Hypothalamus (tissue), 51 donors: ENCODE measurements at places on chromosomes 6 and 20.

- no peak for DNase-seq
Measured at GRCh38 chr6:44190715-44191114, 26.0 kb upstream of the MYMX start.

DNA sequence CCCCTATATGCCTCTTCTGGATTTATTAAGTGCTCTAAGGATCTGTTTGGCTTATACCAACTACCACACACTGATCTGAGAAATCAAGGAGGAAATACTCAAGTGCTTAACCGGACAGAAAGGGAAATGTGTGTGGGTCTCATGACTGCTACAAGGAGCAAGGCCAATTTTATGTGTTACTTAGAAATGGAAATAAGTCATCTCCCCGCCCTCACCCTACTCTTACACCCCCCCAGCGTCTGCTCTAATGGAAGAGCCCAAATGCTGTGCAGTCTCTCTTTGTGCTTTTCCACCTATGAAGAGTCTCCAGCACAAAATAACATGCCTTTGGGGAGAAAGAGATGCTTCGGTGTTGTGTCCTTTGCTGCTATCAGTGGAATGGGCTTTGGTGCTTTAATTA, 428.8 kb upstream of the ARID1B start:
- no peak for DNase-seq

DNA sequence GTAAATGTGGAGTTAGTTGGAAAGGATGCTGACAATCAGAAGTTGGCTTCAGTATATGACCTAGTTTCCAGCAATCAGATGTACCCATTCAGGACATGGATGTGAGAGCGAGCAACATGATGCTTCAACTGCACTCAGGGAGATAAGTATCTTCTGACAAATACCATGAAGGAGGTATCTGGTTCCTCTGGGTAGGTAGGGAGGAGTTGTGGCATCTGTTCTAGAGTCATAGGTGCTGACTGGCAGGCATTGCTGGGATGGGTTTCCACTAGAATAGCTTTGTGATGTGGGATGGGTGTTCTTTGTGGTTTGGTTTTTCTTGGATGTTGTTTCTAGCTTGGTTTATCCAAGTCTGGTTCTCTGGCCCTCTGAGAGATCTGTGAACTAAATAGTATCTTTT, 3.9 kb upstream of the REV3L start:
- DNase-seq = no peak

DNA sequence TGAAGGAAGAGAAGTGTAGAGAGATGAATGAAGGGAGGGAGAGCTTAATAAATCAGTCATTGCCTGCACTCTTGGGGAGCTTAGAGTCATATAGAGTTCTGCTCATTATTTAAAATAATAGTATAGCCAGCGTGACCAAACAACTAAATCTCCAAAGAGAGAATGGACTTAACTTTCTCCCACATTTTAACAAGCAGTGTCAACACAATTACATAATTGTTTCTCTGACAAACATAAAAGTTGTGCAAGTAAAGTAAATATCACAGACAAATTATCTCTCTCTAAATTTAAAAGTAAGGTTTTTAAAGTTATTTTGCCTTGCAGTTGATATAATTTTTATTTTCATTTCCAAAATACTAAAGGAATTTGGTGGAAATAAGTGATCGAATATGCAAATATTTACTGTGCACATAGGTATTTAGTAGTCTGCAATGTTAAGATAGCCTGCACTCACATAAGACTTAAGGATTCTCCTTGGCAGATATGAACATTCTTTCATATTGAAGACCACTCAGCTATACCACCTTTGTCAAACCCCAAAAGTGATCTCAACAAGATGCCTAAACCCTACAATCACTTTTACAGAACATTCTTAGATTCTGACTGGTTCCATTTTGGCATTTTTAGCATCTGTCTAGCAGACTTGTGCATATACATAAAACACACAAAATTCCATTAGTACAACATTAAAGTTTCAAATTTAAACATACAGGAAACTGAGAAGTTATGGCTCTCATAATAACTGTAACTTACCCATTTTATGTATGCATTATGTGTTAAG, 67.7 kb downstream of the KIF6 start:
- no peak for DNase-seq

DNA sequence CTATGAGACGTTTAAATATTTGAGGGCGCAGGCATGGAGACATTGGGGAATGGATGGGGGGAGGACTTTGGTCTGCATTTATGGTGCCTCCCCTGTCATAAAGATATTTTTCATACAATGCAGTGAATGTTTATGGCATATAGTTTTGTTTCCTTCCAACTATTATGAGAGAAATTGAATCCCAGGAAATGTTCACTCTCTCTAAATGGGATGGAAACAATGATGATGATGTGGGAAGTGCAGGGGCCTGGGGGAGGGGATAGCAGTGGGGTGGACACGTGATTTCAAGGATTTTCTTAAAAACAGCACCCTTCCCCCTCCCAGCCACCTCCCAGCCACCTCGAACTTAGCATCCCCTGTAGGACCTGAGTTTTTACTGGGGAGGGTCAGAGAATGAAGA, 69.9 kb downstream of the TOX2 start:
- DNase-seq = no peak

- no peak for DNase-seq
Measured at GRCh38 chr6:139370283-139370998, 4.0 kb downstream of the CITED2 start.

DNA sequence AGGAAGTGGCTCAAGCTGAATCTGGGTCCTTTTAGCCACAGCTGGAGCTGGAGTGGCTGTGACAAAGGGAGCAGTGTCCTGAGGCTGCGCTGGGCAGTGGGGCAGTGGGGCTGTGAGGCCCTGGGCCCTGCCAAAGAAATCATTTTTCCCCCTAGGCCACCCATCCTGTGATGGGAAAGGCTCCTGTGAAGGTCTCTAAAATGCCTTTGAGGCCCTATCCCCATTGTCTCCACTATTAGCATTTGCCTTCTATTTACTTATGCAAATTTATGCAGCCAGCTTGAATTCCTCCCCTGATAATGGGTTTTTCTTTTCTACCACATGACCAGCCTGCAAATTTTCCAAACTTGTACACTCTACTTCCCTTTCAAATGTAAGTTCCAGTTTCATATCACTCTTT, 539.2 kb downstream of the MEI4 start:
- no peak for DNase-seq

- DNase-seq = no peak
Measured at GRCh38 chr6:106549521-106549920, 79.8 kb downstream of the RTN4IP1 start.

GRCh38 chr6:140494321-140495108, 1120.1 kb upstream of the CITED2 start:
- DNase-seq = no peak

- no peak for DNase-seq
Measured at GRCh38 chr6:152815230-152815872, 64.8 kb downstream of the VIP start.

- DNase-seq = peak; percentile 13
Measured at GRCh38 chr20:41524980-41525613, 93.1 kb downstream of the CHD6 start.

- DNase-seq = no peak
Measured at GRCh38 chr6:24822696-24823095, 24.0 kb upstream of the ARMH2 start.

- no peak for DNase-seq
Measured at GRCh38 chr6:134031696-134032255, 20.6 kb downstream of the SLC2A12 start.

GRCh38 chr20:48921883-48922820, 641 bp downstream of the ARFGEF2 start:
- no peak for DNase-seq

DNA sequence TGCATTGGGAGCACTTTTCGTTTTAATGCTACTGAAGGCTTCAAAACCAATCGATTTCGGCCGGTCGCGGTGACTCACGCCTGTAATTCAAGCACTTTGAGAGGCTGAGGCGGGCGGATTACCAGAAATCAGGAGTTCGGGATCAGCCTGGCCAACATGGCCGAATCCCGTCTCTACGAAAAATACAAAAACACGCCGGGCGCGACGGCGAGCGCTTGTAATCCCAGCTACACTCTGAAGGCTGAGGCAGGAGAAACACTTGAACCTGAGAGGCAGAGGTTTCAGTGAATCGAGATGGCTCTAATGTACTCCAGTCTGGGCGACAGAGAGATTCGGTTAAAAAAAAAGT, 58.4 kb downstream of the TRIM38 start:
- peak; percentile 30 for DNase-seq

GRCh38 chr20:31916708-31917107, 35.1 kb downstream of the PDRG1 start:
- DNase-seq = no peak

- DNase-seq = no peak
Measured at GRCh38 chr6:132391391-132392269, 9.6 kb downstream of the MOXD1 start.

GRCh38 chr6:166489301-166490155, 97.0 kb downstream of the RAMACL start:
- DNase-seq = no peak

DNA sequence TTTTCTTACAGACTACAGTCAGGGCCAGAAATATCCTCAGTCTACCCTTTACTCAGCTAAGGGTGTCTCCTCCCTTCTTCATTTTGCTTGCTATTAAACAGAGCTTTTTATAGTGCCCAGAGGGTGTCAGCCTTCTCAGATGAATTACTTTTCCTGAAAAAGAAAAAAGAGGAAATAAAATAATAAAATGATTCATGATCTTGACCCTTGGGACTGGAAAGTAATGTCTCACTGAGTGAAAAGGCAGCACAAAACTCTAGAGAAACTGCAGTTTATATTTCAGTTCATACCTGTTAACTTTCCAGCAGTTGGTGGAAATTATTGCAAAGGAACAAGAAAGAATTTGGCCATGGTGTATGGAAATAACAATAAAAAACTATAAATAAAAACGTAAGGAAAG, 170.6 kb downstream of the IBTK start:
- DNase-seq = no peak

DNA sequence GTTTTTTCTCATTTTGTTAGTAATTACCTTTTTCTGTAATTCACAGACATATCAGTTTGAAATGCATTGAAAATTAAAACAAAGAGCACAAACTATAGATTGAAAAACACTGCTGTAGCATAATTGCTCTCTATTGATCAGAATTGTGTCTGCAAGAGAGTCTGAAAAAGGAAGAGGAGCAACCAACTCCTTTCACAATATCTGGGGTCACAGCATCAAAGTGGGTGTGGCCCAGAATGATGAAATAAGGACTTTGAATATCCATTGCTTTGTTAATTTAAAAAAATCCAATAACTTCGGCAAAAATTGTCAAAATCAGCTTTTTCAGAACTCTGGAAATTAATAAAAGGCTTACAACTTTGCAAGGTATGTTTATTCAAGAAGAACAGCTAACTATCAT, 99.2 kb downstream of the MYLK4 start:
- no peak for DNase-seq

DNA sequence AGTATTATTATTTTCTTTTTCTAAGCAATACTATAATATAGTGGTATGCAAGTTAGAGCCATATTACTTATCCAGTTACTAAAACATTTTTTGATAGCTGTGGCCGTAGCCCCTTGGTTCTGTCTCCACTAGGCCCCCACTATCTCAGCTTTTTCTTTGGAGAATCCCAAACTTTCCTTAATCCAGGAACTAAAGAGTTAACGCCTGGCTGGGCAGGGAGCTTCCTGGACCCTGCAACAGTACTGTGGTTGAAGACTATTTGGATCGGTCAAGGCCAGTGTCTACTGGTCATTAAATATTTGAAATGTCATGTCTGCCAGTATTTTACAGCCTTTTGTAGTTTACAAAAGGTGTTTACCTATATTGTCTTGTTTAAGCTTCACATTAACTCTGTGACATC, 20.0 kb upstream of the TRERF1 start:
- no peak for DNase-seq

DNA sequence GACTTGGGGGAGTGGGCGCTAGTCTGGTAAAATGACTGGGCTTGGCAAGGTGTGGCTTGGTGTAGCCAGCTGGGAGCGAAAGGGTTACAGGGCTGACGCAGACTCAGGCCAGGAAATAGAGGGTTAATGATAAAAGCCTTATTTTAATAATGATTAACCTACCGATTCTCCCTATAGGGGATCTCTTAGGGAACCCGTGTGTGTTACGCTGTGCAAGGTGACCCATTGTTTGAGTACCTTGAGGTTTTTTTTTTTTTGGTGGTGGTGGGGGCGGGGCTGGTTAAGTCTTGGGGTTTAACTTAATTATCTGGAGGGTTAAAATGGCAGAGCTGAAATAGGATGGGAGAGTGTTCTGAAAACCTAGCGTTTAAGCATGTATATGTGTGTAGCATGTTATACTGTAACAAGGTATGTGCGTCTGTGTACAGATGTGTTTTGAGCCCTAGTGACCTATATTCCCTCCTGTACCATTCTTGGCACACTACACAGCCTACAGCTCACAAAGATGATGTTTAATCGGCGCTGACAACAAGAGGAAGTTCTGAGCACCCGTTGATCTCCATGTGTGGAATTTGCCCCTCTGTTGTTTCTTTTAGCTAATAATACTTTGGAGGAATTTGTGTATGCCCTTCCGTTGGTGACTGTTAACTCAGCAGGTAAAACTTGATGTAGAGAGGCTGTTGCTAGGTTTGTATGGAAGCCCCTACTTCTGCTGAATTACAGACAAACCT, 1.3 kb downstream of the CARMIL1 start:
- DNase-seq = no peak

- no peak for DNase-seq
Measured at GRCh38 chr20:7893014-7893730, 47.1 kb downstream of the HAO1 start.

DNA sequence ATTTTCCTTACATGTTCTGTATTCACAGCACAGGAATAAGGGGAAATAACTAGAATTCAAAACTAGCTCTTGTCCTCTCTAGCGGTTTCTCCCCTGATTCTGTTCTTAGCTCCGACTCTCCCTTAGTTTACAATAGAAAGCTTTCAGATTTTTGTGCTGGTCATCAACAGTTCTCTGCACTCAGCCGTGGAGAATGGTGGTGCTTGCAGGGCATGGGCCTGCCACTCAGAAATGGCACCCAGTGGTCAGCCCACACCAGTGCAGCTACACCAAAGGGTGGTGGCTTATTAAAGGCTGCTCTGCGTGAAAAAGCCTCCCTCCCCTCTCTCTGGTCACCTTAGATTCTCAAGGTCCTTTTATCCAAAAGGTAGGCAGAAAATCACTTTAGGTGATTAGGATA, 123.5 kb downstream of the SASH1 start:
- DNase-seq = peak; percentile 28

GRCh38 chr6:88914180-88914579, 49.2 kb downstream of the RNGTT start:
- no peak for DNase-seq

- no peak for DNase-seq
Measured at GRCh38 chr6:119443993-119444641, 94.6 kb upstream of the MAN1A1 start.

DNA sequence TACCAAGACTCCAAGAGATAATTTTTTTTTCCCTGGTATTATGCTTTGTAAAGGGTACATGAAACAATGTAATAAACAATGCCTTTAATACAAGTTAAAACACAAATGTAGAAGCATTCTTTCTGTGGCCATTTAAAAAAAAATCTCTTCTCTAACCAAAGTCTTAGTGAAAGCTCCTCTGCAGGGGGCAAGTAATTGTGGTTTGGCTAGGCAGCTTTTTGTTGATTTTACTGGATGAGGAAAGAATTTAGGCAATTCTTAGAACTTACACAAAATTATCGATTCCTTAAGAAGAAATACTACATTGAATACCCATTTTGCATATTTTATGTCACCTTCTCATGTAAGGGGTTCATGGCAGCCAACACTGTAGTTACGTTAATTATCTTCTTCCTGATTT, 12.4 kb downstream of the TFB1M start:
- DNase-seq = no peak
